Stimulated activated CD4-positive, alpha-beta T cell treated with anti-CD3 and anti-CD28 coated beads, TNF-alpha, amount 100 ng/mL, for 1 hour (primary cell): ENCODE measurements at places on chromosomes 7 and 10.

DNA sequence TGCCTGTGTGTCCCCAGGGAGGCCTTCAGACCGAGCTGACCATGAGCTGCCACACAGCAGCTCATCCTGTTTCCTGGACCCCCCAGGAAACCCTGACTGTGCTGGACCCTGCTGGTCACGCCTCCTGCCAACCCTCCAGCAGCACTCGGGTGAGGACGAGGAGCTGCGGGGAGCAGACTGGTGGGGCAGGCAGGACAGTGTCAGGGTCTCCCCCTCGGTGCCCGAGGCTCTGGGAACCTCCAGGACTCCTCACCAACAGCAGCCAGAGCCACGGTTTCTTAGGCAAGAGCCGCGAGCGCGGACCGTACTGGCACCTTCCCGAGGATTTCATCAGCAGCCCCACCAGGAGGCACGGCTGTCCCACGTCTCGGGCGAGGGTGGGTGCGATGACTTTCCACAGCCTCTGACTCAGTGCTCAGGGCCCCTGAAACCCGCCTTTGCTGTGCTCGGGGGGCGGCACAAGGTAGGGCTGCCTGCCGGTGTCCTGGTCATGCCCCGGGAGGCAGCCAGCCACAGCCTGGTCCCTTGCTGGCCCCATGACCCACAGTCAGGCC lies 186.9 kb downstream of the ELFN1 start:
- DNase-seq, result no peak

DNA sequence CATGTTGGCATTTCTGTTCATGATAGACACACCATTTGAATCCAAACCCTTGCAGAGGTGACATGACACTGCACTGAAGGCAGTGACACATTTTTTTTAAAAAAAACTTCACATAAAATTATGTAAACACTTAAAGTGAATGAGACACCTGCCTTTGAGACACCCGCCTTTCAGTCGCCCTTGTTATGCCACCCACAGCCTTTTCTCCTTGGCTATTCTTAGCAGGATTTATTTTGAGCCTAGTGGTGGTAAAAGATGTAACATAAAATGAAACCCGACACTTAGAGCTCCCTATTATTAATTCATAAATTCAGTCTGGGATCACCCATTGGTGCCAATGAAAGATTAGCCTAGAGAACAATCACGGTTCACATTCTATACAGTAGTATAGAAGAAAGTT lies 161.3 kb downstream of the DYNC1I1 start:
- DNase-seq, result no peak

- DNase-seq, result no peak
Observed at GRCh38 chr7:103987451-103987850, 2.0 kb downstream of the RELN start.

- no peak for DNase-seq
Observed at GRCh38 chr7:83457022-83457892, 191.7 kb downstream of the SEMA3E start.

GRCh38 chr10:133316266-133316665 lies 7.6 kb downstream of the ZNF511 start:
- DNase-seq, result no peak

GRCh38 chr7:22356010-22356691 lies 803 bp downstream of the RAPGEF5 start:
- DNase-seq, result no peak

GRCh38 chr10:51651063-51651462 lies 48.3 kb downstream of the CSTF2T start:
- no peak for DNase-seq

- DNase-seq, result no peak
Observed at GRCh38 chr7:107253599-107253998, 84.8 kb downstream of the HBP1 start.

- DNase-seq, result no peak
Observed at GRCh38 chr10:76021398-76021797, 590.0 kb downstream of the LRMDA start.

- DNase-seq, result no peak
Observed at GRCh38 chr10:119401671-119402395, 140.7 kb downstream of the RGS10 start.

DNA sequence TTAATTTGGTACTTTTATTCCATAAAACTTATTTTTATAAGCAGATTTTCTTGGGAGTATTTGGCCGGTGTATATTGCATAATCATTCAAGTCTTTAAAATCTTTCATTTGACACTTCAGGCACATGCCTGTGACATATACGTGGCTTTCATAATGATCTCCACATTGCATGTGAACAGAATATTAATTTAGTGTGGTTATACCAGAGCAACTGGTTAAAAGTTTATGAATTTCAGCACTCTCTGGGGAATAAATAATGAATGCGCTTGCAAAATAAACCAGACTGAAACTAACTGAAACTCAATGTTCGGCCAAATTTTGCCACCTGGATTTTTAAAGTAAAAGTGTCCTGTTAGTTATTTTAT lies 242.3 kb downstream of the GLI3 start:
- no peak for DNase-seq

- DNase-seq, result no peak
Observed at GRCh38 chr7:139876622-139877283, 47.7 kb downstream of the TBXAS1 start.

DNA sequence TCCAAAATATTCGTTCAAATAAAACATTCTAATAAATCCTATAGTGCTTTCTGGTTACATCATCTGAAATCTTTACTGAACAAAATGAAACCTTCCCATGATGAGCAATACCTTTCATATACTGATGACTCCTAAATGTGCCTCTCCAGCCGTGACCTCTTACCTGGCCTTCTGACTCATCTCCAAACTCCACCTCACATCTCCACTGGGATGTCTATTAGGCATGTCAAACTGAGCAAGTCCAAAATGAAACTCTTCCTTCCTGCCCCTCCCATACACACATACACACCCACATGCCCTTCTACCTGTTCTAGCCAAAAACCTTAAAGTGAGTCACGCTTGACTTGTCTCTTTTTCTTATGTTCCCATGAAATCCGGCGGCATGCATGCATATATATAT lies 22.9 kb downstream of the GSAP start:
- DNase-seq, result no peak

DNA sequence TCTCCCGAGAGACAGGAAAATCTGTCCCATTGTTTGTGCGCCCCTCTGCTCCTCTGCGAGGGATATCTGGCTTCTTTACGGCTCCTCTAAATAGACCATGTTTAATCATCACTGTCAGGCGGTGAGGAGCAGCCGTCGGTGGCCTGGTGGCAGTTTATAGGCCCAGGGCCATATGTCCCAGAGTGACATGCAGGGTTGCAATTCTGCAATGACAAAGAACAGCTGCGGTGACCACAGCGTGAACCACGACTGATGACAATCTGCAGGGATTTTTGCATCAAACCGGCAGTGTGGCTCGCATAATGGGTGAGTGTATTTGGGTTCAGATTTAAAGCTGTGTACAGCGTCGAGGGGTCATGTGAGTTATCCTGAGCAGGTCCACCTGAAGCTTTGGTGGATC lies 41.5 kb downstream of the GATA3 start:
- no peak for DNase-seq

DNA sequence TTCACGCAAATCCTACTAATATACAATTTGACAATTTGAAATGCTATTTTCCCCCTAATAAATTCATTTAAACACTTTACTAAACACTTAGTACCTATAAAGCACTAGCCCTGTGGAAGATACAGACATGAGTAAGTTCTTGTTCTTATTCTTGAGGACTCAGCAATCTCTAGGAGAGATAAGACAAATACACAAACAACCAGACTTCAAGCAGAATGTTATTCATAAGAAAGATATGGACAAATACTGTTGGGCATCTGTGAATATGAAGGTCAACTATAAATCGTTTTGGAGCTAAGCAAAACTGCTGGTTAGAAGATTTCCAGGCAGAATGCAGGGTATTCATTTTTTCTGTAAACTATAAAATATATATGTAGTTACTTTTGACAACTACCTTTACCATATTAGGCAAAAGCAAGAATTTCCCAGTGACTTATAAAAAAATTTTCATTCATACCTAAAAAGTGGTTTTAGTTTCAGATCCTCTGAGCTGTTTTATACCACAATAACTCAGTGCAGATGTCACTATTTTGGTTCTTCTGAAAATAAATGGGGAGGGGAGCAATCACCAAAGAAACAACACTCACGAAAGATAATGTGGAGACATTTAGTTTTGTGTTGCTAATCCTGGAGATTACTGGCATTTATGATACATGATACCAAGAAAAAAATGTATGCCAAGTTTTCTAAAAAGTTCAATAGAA lies 3.8 kb downstream of the VPS41 start:
- DNase-seq, result no peak

DNA sequence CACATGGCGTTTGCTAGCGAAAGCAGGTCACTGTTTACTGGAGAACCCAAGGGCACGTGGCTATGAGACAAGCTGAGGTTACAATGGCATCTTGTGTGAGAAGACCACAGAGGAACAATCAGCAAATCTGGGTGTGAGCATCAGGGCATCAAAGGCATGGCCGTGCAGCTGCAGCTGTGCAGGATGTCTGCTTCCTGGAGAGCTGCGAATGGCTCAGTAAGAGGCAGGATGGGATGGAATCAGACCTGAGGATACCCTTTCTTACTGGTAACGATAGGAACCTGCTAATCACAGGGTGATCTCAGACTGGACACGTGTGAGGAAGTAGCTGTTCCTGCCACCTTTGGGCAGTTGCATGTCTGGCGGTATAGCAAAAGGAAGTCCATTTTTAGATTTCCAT lies 119.5 kb downstream of the RNF216 start:
- DNase-seq, result no peak

DNA sequence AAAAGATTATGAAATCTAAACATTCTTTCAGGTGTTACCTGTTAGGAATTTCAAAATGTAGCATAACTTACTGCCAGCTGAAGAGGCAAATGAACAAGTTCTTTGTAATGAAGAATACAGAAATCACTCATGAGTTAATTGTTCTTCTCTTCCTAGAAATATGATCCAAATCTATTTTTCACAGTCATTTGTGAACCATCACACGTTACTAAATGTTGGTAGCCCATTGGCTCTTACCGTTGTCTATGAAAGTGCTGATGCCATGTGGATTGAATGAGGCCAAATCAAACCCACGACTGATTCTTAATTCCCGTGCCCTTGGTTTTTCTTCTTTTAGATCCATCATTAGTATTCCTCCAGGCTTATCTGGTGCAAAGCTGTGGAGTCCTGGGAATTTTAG lies 15.9 kb upstream of the PON3 start:
- DNase-seq, result no peak

GRCh38 chr7:77783545-77783944 lies 14.7 kb downstream of the TMEM60 start:
- no peak for DNase-seq

- no peak for DNase-seq
Observed at GRCh38 chr10:70652761-70653657, 19.3 kb upstream of the ADAMTS14 start.

GRCh38 chr7:130461272-130461671 lies 20.5 kb upstream of the CEP41 start:
- no peak for DNase-seq

GRCh38 chr7:106281585-106282318 lies 3.0 kb downstream of the NAMPT start:
- DNase-seq, result no peak

- no peak for DNase-seq
Observed at GRCh38 chr7:134932707-134933370, 53.5 kb upstream of the AGBL3 start.

DNA sequence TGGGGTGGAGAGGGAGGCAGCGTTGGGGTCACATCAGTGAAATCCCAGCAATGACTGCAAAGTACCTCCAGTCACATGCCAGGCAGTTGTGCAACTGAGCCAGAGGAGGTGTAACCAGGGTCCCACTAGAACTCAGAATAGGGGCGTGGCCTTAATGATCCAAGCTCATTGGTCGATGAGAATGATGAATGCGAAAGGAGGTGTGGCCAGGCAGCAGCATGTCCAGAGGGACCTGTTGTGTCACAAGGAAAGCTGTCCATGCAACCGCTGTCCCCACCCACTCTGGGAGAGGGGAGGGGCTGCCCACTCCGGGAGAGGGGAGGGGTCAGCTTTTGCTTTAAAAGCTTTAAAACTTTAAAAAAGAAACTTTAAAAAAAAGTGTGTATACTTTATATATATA lies 25.3 kb upstream of the MTPAP start:
- DNase-seq, result no peak

GRCh38 chr10:43348511-43349312 lies 22.7 kb upstream of the FXYD4 start:
- DNase-seq, result peak; percentile 80

DNA sequence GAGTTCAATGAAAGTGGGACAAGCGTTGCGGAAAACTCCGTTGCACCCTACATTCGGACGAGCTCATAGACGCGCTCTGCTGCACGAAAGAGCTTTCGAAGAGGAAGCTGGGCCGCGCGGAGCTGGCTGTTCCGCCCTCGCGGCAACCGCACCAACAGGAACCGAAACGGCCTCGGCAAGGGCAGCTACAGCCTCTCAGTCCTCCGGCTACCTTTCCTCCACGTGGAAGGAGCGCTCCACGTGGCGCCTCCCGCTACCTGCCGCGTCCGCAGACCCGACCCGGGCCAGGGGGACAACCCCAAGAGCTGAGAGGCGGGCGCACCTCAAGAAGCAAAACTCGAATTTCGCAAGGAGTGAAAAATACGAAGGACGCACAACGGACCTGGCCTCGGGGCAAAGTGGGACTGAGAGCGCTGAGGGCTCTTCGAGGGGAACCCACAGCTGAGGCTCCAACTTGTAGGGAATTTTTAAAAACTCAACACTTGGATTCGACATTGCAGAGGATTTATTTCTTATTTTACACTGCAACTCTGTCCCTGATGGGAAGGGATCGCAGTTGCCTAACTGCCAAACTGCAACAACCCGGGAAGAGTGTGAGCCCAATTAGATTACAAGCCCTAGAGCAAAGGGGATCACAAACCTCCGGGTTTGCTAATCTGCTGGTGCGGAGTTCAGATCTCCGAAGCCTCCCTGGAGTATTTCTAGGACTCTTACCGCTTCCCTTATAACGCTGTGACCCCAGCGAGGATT lies 1.4 kb downstream of the HPSE2 start:
- peak; percentile 4 for DNase-seq

DNA sequence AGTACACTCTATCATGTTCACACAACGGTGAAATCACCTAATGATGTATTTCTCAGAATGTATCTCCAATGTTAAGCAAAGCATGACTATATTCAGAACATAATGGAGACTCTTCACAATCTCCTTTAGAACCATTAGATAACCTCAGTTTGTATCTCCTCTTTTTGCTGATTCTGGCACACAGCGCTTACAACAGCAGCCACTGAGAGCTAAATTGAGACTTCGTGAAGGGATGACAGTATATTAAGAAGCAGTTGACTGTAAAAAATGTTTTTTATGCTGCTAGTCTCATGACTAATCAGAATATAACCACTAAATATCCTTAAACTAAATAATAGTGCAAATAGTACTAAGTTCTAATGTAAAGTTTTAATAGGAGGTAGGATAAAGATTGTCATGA lies 46.9 kb downstream of the KMT2E start:
- no peak for DNase-seq

- DNase-seq, result no peak
Observed at GRCh38 chr10:126940670-126941310, 35.6 kb downstream of the DOCK1 start.
